ENCODE measurements at places on chromosomes 1 and 21. TPM values are rescaled to one million over a fixed set of nuclear protein-coding genes. Genes with fewer than 3 reads are reported as not detected.

SLC44A3 gene
- total RNA-seq, result 1.5 TPM

PPIAL4G gene
- total RNA-seq, result 1.8 TPM

LYPD8 gene
- not detected for total RNA-seq

DTL gene
- total RNA-seq, result 49.7 TPM

LCE4A gene
- not detected for total RNA-seq

GFI1 gene
- total RNA-seq, result 52.2 TPM

TRIM67 gene
- total RNA-seq, result not detected

MYOG gene
- not detected for total RNA-seq

TNNT2 gene
- total RNA-seq, result not detected

CLCA1 gene
- total RNA-seq, result not detected

PLA2G2D gene
- total RNA-seq, result not detected

RNU1-3 gene
- total RNA-seq, result 3,257 TPM

TCHH gene
- total RNA-seq, result 0.08 TPM

LCE1C gene
- total RNA-seq, result not detected

CACNA1S gene
- not detected for total RNA-seq

- peaks cover 2% of the 10 kb centered on the region for H3K4me1 ChIP-seq
- H3K27me3 ChIP-seq, result no peaks in the 10 kb centered on the region
- no peak overlapping the region for H3K4me3 ChIP-seq
- peaks cover 2% of the 10 kb centered on the region for H3K36me3 ChIP-seq
- no peak overlapping the region for H3K27ac ChIP-seq
These were observed 148.0 kb downstream of the ZZZ3 start for GRCh38 chr1:77534456-77534855.

GRCh38 chr1:199690496-199690895 is 337.0 kb upstream of the NR5A2 start:
- no peaks in the 10 kb centered on the region for H3K4me1 ChIP-seq
- no peak for DNase-seq
- peaks cover 41% of the 10 kb centered on the region for H3K27me3 ChIP-seq
- no peak overlapping the region for H3K4me3 ChIP-seq

- DNase-seq, result no peak
- no peak overlapping the region for H3K4me3 ChIP-seq
- peaks cover 7% of the 10 kb centered on the region for H3K4me1 ChIP-seq
- peaks cover 14% of the 10 kb centered on the region for H3K36me3 ChIP-seq
- no peak overlapping the region for H3K27ac ChIP-seq
These were observed 51.2 kb downstream of the BEND5 start for GRCh38 chr1:48725341-48726046.

DNA sequence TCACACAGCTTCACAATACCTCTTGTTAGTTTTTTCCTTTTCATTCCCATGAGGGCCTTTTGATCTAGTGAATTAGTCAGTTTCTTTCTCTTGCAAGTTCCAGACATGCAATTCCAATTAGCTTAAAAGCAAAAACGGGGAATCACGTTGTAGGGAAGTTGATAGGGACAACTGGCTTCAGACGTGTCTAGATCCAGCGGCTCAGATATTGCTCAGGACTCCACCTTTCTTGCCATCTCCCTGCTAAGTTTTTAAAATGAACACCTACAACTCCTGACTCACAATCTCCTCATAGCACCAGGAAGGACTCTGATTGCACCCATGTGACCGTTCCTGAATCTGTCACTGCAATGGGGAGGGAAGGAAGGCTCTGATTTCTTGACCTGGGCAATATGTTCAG is 63.8 kb upstream of the ARHGAP29 start:
- no peak overlapping the region for H3K27ac ChIP-seq
- no peaks in the 10 kb centered on the region for H3K4me1 ChIP-seq
- DNase-seq, result no peak
- no peaks in the 10 kb centered on the region for H3K36me3 ChIP-seq
- H3K4me3 ChIP-seq, result no peak overlapping the region

DNA sequence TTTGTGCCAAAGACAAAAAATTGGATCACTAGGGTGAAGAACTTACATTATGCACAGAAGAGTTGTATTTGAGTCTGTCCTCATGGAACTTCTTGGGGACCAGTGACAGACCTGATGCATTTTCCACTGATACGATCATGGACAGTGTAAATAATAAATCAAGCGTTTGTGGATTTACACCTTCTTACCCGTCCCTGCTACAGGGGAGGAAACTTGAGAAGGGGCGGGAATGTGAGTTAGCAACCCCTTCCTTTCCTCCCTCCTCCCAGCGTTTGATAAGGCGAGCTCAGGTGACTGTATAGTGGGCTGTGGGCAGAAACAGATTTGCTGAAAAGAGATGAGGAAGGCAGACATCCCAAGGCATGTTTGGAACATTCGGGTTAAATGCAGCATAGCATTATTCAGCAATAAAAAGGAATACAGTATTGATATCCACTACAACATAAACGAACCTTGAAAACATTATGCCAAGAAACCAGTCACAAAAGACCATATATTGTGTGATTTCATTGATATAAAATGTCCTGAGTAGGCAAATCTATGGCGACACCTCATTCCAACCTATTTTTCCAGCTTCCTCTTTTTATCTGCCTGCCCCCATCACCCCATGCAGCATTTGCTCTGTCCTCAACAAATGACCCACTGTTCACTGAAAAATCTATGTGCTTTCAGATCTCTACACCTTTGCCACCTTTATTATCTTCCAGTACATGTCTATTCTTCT is 128.7 kb downstream of the ZZZ3 start:
- H3K27ac ChIP-seq, result no peak overlapping the region
- no peaks in the 10 kb centered on the region for H3K27me3 ChIP-seq
- no peak for DNase-seq

- no peak overlapping the region for H3K27ac ChIP-seq
- DNase-seq, result no peak
- H3K4me3 ChIP-seq, result no peak overlapping the region
- peaks cover 3% of the 10 kb centered on the region for H3K36me3 ChIP-seq
- H3K4me1 ChIP-seq, result peaks cover 2% of the 10 kb centered on the region
These were observed 76.6 kb downstream of the RGL1 start for GRCh38 chr1:183881387-183882131.

DNA sequence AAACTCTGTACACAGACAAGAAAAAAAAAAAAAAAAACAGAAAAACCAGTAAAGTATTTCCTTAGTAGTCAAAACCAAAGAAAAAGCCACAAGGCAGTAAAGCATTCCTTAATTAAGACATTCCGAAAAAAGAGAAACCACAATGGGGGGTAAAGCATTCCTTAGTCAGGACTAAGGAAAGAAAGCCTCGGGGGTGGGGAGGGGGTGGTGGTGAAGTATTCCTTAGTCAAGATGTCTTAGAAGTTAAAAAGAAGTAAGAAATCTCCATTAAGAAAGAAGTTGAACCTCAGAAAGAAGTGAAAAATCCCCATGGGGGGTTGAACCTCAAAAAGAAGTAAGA is 28.2 kb upstream of the FMO1 start:
- no peaks in the 10 kb centered on the region for H3K36me3 ChIP-seq
- peaks cover 3% of the 10 kb centered on the region for H3K27me3 ChIP-seq
- no peak overlapping the region for H3K4me3 ChIP-seq
- peaks cover 1% of the 10 kb centered on the region for H3K4me1 ChIP-seq

DNA sequence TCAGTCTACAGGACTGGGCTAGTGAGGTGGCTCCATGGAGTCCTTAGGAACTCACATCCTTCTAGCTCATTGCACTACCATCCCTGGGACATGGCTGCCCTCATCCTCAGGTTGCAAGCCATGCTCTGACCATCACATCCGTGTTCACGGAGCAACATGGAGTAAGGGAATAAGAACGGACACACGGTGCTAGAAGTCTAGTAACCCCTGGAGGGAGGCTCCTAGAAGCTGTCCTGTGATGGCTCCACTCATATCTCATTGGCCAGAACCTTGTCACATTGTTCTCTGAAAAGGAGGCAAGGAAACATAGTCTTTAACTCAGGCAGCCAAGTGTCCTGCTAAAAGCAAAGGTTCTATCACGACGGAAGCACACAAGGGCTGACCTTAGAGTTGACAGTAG is 3.9 kb downstream of the MRAP start:
- H3K27me3 ChIP-seq, result no peaks in the 10 kb centered on the region
- peaks cover 11% of the 10 kb centered on the region for H3K36me3 ChIP-seq
- no peak overlapping the region for H3K27ac ChIP-seq
- no peaks in the 10 kb centered on the region for H3K4me1 ChIP-seq
- H3K4me3 ChIP-seq, result no peak overlapping the region

GRCh38 chr1:221449801-221450470 is 292.0 kb downstream of the DUSP10 start:
- H3K4me1 ChIP-seq, result peaks cover 4% of the 10 kb centered on the region
- DNase-seq, result no peak
- H3K27ac ChIP-seq, result no peak overlapping the region
- H3K4me3 ChIP-seq, result no peak overlapping the region

- H3K27me3 ChIP-seq, result no peaks in the 10 kb centered on the region
- no peak overlapping the region for H3K4me3 ChIP-seq
- no peaks in the 10 kb centered on the region for H3K4me1 ChIP-seq
- H3K27ac ChIP-seq, result no peak overlapping the region
- no peaks in the 10 kb centered on the region for H3K36me3 ChIP-seq
These were observed 29.7 kb downstream of the AJAP1 start for GRCh38 chr1:4684136-4684535.

- no peaks in the 10 kb centered on the region for H3K4me1 ChIP-seq
- no peaks in the 10 kb centered on the region for H3K27me3 ChIP-seq
These were observed 88.1 kb upstream of the WARS2 start for GRCh38 chr1:119228335-119229080.

- no peaks in the 10 kb centered on the region for H3K27me3 ChIP-seq
- peaks cover 20% of the 10 kb centered on the region for H3K36me3 ChIP-seq
These were observed 86.3 kb downstream of the ACBD6 start for GRCh38 chr1:180415985-180416633.

- no peak overlapping the region for H3K4me3 ChIP-seq
- H3K27ac ChIP-seq, result no peak overlapping the region
- no peak for DNase-seq
These were observed 112.3 kb downstream of the PRRX1 start for GRCh38 chr1:170776252-170776651.

- no peak overlapping the region for H3K4me3 ChIP-seq
- peaks cover 31% of the 10 kb centered on the region for H3K4me1 ChIP-seq
- peaks cover 30% of the 10 kb centered on the region for H3K36me3 ChIP-seq
- DNase-seq, result no peak
These were observed 8.7 kb upstream of the HAX1 start for GRCh38 chr1:154263465-154264332.

- no peaks in the 10 kb centered on the region for H3K4me1 ChIP-seq
- H3K36me3 ChIP-seq, result no peaks in the 10 kb centered on the region
- H3K27ac ChIP-seq, result no peak overlapping the region
- DNase-seq, result no peak
- peaks cover 2% of the 10 kb centered on the region for H3K27me3 ChIP-seq
- H3K4me3 ChIP-seq, result no peak overlapping the region
These were observed 55.2 kb downstream of the FAM163A start for GRCh38 chr1:179798213-179798863.

DNA sequence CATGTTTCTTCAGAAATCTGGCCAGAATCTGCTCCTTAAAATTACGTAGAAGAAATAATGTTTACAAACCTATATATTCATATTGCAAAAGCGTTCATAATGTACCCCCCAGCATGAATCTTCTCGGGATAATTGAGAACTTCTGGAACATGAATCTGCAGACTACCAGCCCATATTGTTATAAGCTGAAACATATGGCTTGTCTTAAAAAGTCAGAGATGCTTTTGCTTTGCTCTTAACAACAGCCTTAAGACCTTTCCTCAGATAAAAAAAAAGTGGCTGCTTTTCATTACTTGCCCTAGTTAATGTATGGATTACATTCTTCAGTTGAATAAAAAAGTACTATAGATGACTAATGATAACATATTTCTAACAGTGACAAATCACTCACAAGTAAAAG is 15.0 kb upstream of the ZZZ3 start:
- DNase-seq, result no peak
- H3K27ac ChIP-seq, result no peak overlapping the region
- no peaks in the 10 kb centered on the region for H3K4me1 ChIP-seq
- H3K27me3 ChIP-seq, result no peaks in the 10 kb centered on the region
- peaks cover 16% of the 10 kb centered on the region for H3K36me3 ChIP-seq
- H3K4me3 ChIP-seq, result no peak overlapping the region

DNA sequence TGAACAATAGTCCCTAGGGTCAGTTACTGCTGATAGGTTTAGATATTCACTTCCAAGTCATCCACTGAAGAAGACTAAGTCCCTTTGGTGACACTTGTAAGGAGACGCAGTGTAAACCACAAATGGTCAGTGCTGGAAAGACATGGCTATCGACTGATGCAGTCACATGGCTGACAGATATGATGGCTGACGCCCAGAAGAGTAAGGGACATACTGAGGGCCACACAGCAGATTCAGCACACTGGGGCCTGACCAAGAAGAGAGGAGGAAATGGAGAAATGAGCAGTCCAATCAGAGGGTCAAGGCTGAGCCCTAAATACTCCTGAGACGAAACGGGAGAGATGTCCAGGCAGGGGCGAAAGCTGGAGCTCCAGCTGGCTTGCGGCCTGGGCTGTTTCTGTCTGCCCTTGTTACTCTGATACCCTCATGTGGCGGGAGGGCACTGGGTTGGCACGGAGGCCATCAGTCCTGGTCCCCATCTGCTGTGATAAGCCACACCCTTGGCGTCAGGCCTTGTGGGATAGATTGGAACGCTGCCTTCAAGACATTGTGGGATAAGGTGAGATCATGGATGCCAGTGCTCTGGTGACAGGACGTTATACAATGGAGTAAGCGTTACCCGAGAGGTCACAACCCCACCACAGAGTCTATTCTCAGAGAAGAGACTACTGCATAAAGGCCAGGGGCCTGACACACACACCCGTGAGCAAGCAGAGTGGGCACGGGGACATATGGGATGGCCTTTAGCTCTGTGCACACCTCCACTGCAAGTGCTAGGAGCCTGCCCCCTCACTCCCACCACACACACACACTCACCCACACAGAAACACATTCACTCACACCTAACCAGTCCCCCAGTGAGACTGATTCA is 158.4 kb downstream of the TRABD2B start:
- no peaks in the 10 kb centered on the region for H3K4me1 ChIP-seq
- peaks cover 6% of the 10 kb centered on the region for H3K27me3 ChIP-seq
- no peak for DNase-seq
- no peaks in the 10 kb centered on the region for H3K36me3 ChIP-seq
- H3K27ac ChIP-seq, result no peak overlapping the region

DNA sequence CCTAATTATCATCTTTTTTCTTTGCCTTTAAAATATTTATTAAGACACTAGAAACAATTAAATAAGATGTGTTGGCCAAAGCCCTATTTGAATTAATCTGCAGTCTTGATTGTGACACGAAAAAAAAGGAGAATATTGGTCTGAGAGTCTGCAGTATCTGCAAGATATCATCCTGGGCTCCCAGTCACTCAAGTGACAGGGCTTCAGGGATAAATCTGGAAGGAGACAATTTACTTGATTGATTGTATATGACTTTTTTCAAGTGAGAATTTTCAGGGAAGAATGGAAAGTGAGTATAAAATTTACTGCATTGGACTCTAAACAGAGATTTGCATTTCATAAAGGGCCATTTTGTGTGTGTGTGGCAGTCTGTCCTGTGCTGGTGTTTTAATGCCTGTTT is 233.7 kb downstream of the PAPPA2 start:
- no peaks in the 10 kb centered on the region for H3K36me3 ChIP-seq
- no peak overlapping the region for H3K27ac ChIP-seq
- no peaks in the 10 kb centered on the region for H3K27me3 ChIP-seq
- DNase-seq, result no peak
- no peaks in the 10 kb centered on the region for H3K4me1 ChIP-seq
